ENCODE measurements at places on chromosomes 6 and 20.

DNA sequence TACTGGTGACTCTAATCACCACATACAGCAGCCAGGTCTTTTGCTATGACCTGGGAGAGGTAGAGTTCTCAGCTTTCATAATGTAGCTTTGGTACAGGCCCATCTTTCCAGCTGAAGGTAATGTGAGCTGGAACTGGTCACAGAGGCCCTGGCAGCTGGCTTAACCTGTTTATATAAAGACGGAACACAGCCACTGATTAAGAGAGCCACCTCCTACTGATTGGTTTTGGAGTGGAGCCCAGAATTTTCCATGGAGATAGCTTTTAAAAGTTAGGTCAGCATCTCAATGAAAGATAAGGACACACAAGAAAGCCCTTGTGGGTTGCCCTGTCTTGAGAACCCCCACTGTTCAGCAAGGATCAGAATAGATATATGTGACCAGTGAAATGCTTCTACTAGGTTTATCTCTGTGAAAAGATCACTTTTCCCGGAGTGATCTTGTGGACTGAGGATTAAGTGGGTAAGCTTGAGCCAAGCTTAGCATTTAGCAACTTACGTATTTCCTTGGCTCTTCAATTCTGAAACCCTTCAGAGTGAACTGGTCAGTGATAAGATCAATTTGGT, 213.7 kb upstream of the CITED2 start:
- DNase-seq, result no peak

- DNase-seq, result no peak
These were observed 29.3 kb upstream of the EMILIN3 start for GRCh38 chr20:41395667-41396664.

- no peak for DNase-seq
These were observed 12.4 kb downstream of the SERINC1 start for GRCh38 chr6:122459240-122459639.

DNA sequence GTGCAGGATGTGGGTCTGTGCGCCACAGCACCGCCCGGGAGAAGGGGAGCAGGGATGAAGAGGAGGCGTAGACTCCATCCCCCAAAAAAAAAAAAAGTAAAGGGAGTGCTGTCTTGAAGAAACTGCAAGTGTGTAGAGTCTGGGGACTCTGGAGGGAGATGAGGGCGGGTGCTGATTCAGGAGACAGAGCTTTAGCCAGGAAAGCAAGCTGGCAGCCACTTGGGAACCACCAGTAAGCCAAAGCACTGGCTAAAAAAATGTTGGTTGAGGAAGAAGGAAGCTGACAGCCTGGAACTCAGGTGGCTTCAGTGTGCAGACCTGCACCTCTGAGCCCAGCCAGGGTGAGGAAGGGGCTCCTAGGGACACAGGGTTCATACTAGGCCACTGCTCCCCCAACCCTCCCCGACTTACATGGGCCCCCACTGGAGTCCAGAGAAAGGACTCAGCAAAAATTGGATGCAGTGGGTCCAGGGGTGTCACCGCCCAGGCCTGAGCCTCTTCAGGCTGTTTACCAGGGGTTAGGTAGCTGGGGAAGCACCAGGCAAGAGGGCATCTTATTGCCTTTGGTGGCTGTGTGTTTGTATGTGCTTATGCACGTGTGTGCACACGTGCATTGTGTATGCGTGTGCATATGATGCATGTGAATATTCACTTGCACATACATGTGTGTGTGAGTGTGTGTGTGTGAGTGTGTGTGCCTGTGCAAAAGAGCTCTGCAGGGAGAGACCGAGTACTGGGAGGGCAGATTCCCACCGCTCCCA, 153.5 kb upstream of the MLN start:
- no peak for DNase-seq

- no peak for DNase-seq
These were observed 17.5 kb downstream of the CEBPB start for GRCh38 chr20:50208085-50208491.
